ENCODE measurements at places on chromosomes 11 and 22. TPM values are rescaled to one million over a fixed set of nuclear protein-coding genes. Genes with fewer than 3 reads are reported as not detected.

Gene TOP3B
- total RNA-seq = 11.5 TPM

Gene CCDC116
- 0.05 TPM for total RNA-seq

Gene BBS1
- 34.3 TPM for total RNA-seq

Gene SYTL2
- total RNA-seq = 46.8 TPM

Gene JHY
- 6.8 TPM for total RNA-seq

Gene MMP12
- 4.0 TPM for total RNA-seq

Gene IL17REL
- not detected for total RNA-seq

Gene ASCL2
- not detected for total RNA-seq

Gene ADM2
- 0.15 TPM for total RNA-seq

GRCh38 chr11:15055620-15056356, 17.6 kb upstream of the CALCB start:
- no peak for DNase-seq

DNA sequence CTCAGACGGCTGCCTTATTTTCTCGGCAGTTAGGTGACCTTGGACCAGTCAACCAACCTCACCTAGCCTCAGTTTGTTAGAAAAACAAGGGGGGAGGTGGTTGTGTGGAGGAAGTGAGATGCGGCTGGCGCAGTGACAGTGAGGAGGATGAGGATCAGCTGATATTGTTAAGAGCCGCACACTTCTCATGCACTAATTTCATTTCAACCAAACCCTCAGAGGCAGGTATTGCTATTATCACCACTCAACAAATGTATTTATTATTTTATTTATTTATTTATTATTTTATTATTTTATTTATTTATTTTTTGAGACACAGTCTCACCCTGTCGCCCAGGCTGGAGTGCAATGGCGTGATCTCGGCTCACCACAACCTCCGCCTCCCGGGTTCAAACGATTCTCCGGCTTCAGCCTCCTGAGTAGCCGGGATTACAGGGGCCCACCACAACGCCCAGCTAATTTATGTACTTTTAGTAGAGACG, 2.1 kb downstream of the LGALS1 start:
- DNase-seq = no peak

DNA sequence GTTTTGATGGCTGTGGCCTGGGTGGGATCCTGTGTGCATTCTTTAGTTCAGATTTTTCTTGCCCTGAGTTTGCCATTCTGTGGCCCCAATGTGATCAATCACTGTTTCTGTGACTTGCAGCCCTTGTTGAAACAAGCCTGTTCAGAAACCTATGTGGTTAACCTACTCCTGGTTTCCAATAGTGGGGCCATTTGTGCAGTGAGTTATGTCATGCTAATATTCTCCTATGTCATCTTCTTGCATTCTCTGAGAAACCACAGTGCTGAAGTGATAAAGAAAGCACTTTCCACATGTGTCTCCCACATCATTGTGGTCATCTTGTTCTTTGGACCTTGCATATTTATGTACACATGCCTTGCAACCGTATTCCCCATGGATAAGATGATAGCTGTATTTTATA, 620 bp downstream of the OR4C16 start:
- no peak for DNase-seq

DNA sequence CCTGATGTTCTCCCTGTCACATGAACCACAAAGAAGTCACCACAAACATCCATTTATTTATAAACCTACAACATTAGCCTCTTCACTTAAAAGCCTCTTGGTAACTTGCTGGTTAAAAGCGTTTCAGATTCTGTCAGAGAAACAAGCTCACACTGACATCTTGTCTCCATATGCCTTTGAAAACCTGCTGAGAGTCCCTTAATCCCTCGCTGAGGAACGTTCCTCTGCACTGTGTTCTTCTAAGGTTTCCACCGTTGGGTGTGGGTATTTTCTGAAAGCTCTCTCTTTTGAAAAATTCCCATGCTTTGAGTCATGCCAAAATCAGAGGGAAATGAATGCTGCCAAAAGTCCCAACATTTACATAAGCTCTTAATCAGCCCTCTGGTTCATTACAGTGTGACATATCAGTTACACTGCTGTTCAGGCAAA, 149.8 kb downstream of the CCDC34 start:
- peak; percentile 97 for DNase-seq

- DNase-seq = no peak
Observed at GRCh38 chr11:15932417-15932816, 423.9 kb downstream of the SOX6 start.

- DNase-seq = peak; percentile 39
Observed at GRCh38 chr11:132714859-132715440, 817.4 kb downstream of the OPCML start.

GRCh38 chr11:99682171-99682570, 661.4 kb downstream of the CNTN5 start:
- DNase-seq = no peak

GRCh38 chr11:69582756-69583467, 58.0 kb upstream of the CCND1 start:
- no peak for DNase-seq

DNA sequence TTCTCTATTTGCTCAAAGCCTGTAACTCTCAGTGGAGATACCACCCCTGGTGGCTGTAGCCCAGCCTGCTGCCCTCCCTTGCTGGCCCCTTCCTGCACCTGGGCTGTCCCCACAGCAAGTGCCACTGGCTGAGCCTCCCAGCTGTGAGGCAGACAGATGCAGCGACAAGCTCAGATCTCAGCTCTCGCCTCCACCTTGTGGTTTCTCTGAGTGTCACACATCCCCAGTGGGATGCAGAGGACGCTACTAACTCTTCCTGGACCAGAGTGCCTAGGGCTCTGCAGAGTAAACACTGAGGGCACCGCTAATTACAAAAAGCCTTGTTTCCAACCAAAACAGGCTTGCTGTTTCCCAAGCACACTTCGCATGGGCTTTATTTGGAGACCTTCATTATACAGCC, 8.9 kb downstream of the YPEL1 start:
- no peak for DNase-seq

DNA sequence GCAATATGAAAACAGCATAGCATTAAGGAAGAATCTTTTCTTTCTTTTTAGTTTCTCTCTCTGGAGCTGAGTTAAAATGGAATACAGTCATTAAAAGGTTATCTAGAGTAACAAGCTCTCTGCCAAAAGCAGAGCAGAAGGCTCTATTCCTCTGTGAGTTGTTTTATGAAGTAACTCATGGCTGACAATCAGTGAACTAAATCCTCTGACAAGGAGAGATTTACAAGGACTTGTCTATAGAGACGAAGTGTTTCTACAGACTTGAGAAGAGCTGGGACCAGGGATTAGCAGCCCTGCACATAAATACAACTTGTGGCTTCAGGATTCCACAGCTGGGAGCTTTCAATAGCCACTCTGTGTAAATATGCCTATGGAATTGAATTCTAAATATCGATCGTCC, 192.5 kb upstream of the RAG2 start:
- DNase-seq = no peak

GRCh38 chr11:123188508-123189165, 6.4 kb downstream of the CLMP start:
- DNase-seq = peak; percentile 79

DNA sequence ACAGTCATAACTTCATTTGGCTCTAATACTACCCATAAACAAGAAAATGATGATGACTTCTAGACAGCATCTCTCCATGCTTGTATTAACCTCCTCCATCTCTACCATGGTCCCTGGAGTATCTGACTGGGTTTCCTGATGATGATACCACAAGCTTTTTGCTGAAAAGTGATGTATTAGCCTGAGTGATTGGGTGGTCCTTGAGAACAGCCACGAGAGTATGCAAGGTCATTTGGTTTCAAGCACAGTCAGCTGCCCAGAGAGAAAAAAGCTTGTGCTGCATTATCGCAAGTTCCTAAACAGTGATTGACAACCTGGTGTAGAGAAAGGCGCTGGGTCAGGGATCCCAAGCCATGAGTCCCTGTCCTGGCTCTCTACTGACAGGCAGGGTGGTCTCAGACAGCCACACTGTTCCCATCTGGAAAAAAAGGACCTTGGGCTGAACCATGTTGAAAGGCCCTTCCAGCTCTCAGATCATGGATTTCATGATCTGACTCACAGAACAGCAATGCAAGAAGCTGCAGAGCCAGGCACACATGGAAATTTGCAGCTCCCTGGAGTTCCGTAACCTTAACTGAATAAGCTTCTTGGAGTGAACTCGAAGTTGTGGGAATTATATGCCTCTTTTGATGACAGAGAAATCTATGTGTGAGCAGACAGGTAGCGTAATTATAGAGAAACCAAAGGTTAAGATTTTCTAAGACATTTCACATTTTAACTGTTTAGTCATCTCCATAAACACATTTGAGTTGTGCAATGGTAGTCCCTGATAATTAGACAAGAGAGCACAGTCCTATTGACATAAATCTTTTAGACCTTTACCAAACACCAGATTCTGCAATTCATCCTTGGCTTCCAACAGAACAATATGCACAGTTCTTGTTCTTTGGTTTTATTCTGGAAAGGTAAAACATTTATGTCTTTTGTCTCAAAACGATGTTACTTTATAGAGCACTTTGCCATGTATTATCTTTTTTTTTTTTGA, 54.1 kb upstream of the UBASH3B start:
- DNase-seq = peak; percentile 74

GRCh38 chr22:29765905-29766631, 739 bp downstream of the ZMAT5 start:
- no peak for DNase-seq

All from M059J (cell line).